ENCODE measurements at places on chromosomes 11 and 22.
A peak's percentile ranks its signal among the peaks of the same experiment; 100 is the strongest.

DNA sequence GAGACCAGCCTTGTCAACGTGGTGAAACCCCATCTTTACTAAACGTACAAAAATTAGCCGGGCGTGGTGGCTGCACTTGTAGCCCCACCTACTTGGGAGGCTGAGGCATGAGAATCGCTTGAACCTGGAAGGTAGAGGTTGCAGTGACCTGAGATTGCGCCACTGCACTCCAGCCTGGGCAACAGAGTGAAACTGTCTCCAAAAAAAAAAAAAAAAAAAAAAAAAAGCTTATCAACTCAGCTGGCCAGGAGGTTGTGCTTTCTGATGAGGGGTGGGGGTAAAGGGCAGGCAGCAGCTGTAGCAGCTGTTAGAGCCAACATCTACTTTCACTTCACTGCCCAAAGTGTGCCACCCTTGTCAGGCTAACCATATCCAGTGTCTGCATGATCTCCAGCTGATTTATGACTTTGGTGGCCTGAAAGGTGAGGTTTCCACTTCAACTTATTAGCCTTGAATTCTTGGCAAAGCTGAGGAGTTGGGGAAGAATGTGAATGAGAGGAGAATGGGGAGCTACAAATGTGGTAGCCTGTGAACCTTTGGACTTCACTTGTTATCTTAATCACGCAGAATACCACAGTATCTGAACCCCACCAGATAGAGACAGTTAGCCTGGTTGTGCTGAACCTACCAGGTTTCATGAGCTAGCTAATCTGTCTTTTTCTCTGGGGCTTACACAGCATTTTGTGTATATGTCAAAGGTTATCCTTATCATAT is 19.6 kb downstream of the RNF121 start:
- no peak for DNase-seq
- peaks cover 1% of the 10 kb centered on the region for H3K36me3 ChIP-seq
- H3K27ac ChIP-seq = no peak overlapping the region

DNA sequence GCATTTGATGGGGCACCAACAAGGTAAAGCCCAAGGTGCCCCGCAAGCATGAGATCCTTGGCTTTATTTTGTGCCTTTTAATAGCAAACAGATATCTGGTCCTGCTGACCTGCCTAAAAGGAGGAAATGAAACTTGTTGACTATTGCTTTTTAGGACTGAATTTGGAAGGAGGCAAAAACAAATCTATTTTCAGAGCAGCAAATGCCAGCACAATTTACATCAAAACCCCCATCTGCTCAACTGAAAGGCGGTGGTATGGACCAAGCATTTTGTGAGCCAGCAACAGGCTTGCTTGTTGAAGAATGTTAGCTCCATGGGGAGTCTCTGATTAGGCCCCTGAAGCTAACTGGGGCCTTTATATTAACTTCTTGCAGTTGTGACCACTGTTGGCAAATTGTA is 192.6 kb upstream of the E2F8 start:
- H3K36me3 ChIP-seq = no peaks in the 10 kb centered on the region
- peaks cover 13% of the 10 kb centered on the region for H3K4me1 ChIP-seq
- no peak for DNase-seq
- no peak overlapping the region for H3K27ac ChIP-seq

DNA sequence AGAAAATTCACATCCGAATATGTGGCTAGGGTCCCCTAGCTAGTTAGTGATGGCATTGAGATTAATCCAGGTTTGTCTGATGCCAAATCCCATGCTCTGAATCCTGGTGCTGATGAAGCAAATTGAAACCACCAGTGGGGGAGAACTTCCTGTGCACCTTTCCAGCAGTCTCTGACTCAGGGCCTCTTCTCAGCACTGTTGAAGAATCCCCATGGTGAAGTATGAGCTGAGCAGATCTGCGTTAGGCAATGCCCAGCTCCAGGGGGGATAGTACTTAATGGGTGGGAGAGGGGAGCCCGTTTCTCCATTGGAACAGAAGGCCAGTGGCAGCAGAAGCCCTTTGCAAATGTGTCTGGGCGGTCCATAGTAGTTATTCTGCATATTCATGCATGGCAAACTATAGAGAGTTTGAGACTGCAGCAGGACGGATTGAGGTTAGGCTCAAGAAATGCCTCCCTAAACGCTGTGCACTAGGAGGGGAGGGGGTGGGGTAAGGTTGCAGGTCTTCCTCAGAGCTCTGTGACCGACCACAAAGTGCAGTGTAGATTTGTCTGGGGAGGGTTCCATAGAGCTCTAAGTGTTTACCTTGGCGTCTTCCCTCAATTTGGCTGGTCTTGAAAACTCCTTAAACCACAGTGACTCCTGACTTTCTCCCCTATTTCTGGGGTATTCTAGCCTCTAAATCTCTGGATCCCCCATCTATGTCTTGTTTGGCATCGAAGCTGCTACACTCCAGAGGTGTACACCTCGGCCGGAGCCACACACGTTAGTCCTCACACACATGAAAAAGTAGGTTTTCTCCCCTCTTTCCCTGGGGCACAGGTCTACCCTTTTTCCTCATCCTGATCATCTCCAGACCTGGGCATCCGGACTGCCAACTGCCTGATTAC is 4.8 kb downstream of the POU2F3 start:
- peaks cover 86% of the 10 kb centered on the region for H3K27me3 ChIP-seq
- no peak overlapping the region for H3K4me3 ChIP-seq
- H3K27ac ChIP-seq = no peak overlapping the region

DNA sequence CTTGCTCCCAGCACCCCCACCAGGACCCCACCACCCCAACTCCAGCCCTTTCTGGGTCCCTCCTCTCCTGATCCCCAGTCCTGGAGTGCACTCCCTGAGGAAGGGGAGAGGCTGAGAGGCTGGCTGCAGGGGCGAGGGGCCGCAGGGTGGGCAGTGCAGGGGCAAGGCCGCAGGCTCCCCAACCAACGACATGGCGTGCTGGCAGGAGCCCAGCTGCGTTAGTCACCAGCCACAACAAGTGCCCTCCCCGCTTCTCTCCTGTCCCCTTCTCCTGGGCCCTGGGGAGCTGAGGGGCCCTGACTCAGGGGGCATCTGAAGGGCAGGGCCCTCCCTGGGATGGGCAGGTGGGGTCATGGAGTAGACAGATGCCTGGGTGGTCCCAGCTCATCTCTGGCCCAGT is 2.3 kb downstream of the CABP7 start:
- H3K27me3 ChIP-seq = peaks cover 31% of the 10 kb centered on the region
- H3K4me3 ChIP-seq = no peak overlapping the region
- DNase-seq = no peak

DNA sequence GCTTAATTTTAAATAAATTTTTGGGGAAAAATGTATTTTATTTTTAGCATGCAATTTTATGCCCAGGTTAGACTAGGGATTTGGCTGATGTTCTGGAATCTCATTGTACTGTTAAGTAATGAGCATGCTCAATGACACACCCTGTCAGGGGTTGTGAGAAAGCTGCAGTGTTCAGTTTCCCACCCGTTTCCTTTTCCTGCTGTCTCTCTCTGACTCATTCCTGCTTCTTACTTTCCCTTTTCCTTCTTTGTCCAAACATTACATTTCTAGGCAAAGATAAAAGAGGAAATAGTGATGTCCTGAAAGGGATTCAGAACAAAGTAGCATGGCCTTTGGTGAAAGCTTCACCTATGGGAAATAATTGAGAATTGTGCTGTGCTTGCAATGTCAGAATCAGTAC is 22.7 kb downstream of the OOSP3 start:
- no peaks in the 10 kb centered on the region for H3K27me3 ChIP-seq
- DNase-seq = no peak
- H3K27ac ChIP-seq = no peak overlapping the region
- H3K36me3 ChIP-seq = no peaks in the 10 kb centered on the region

DNA sequence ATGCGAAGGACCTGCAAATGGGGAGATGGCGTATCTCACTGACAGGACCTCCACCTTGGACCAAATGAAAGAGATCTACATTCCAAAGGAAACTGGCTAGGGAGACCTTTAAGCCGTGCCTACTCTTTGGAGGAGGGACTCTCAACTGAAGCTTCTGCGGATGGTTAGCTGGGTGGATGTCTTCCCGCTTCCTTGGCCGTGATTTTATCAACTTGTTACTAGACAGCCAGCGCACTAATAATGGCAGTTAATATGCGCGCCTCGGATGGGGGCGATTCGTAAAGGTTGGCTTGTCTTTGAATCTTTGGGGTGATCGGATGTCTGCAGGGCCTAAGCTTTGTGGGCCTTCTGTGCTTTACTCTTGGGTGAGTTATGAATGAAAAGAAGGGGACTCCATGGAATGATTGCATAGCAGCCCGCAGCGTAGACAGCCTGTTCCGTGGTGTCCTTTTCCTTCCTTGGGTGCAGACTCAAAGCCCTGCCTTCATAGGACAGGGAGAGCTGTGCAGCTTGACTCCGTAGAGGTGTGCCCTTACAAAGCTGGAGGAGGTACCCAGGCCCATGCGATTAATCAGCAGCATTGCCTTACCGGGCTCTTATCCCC is 1.5 kb downstream of the ZNRF3 start:
- peaks cover 3% of the 10 kb centered on the region for H3K36me3 ChIP-seq
- H3K4me3 ChIP-seq = peak overlapping the region; percentile 78
- peaks cover 20% of the 10 kb centered on the region for H3K4me1 ChIP-seq
- H3K27ac ChIP-seq = no peak overlapping the region

DNA sequence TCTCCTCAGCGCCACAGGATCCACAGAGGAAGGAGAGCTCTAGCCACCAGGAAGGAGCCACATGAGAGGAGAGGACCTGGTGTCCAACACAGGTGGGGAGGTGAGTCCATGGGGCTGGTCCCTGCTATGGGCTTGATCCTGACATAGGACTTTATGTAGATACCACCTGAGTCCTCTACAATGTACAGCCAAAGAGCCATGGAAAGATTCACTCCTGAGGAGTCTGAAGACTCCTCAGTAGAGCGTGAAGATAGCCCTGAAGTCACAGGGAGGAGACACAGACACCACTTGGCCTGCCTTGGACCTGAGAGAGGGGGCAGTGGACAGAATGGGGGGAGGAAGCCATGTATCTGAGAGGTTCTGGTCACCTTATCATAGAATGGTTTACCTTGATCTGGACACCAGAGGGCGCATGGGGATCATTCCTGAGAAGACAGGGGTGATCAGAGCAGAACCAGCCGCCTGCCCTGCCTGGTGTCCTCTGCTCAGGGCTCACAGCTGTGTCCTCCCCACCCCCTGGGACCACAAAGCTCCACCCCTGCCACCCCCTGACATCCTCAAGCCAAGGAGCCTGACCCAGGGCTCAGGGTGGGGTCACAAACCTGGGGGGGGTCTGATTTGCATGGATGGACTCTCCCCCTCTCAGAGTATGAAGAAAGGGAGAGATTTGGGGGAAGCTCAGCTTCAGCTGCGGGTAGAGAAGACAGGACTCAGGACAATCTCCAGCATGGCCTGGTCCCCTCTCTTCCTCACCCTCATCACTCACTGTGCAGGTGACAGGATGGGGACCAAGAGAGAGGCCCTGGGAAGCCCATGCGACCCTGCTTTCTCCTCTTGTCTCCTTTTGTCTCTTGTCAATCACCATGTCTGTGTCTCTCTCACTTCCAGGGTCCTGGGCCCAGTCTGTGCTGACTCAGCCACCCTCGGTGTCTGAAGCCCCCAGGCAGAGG is 77.0 kb downstream of the ZNF280B start:
- no peaks in the 10 kb centered on the region for H3K4me1 ChIP-seq
- DNase-seq = no peak
- peaks cover 47% of the 10 kb centered on the region for H3K27me3 ChIP-seq
- H3K27ac ChIP-seq = no peak overlapping the region
- H3K36me3 ChIP-seq = no peaks in the 10 kb centered on the region

DNA sequence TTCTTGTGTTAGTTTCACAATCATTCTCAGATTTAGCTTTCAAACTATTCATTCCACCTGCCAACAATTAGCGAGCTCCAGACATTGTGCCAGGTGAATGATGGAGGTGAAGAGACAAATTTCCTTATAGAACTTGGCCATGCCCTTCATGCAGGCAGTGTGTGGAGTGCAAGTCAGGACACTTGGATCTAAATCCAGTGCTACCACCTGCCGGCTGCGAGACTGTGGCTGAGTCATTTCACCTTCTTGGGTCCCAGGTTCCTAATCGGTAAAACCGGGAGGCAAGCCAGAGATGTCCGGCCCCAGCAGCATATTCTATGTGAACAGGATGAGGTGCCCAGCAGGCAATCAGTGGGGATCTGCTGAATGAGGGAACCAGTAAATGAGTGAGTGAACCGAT is 18.6 kb upstream of the EHF start:
- H3K27me3 ChIP-seq = peaks cover 6% of the 10 kb centered on the region
- no peak for DNase-seq
- no peak overlapping the region for H3K4me3 ChIP-seq
- H3K4me1 ChIP-seq = peaks cover 7% of the 10 kb centered on the region
- no peak overlapping the region for H3K27ac ChIP-seq

GRCh38 chr11:37078521-37078920 is 480.5 kb upstream of the RAG2 start:
- no peaks in the 10 kb centered on the region for H3K27me3 ChIP-seq
- H3K36me3 ChIP-seq = no peaks in the 10 kb centered on the region
- no peak overlapping the region for H3K4me3 ChIP-seq
- DNase-seq = no peak
- H3K4me1 ChIP-seq = no peaks in the 10 kb centered on the region

- H3K36me3 ChIP-seq = no peaks in the 10 kb centered on the region
- no peak overlapping the region for H3K27ac ChIP-seq
- H3K4me3 ChIP-seq = no peak overlapping the region
- no peaks in the 10 kb centered on the region for H3K27me3 ChIP-seq
- no peak for DNase-seq
- H3K4me1 ChIP-seq = no peaks in the 10 kb centered on the region
Observed at GRCh38 chr11:32033067-32033466, 57.8 kb upstream of the RCN1 start.

DNA sequence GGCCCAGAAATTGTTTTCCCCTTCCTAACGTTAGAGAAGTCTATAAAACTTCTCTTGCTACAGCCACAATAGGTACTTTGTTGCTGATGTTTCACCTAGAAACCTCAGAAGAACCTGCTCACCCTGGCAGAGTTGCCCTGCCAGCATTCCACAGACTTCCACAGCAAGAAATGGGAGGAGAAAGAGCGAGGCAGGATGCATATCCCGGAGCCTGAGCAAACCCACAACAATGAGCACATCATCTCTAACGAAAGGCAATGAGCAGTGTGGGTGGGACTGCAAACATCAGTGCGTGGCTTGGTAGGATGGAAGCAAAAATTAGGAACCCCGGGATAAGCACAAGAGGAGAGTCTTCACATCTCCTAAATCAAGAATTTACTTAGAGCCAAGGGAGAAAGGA is 892.3 kb downstream of the OPCML start:
- no peak overlapping the region for H3K27ac ChIP-seq
- no peaks in the 10 kb centered on the region for H3K36me3 ChIP-seq
- no peak overlapping the region for H3K4me3 ChIP-seq

DNA sequence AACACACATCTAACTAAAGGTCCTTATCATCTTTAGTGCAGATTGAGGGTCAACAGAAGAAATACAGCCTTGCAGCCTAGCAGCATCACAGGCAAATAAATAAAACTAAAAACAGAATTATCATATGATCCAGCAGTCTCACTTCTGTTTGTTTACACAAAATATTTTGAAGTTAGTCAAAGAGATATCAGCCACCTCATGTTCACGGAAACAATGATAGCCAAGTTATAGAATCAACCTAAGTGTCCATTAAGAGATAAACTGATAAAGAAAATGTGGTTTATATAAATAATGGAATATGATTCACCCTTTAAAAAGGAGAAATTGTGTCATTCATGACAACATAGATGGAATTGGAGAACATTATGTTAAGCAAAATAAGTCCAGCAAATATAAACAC is 738.1 kb upstream of the CCDC90B start:
- no peak overlapping the region for H3K4me3 ChIP-seq
- no peak for DNase-seq
- peaks cover 2% of the 10 kb centered on the region for H3K4me1 ChIP-seq
- H3K27me3 ChIP-seq = no peaks in the 10 kb centered on the region
- no peaks in the 10 kb centered on the region for H3K36me3 ChIP-seq

GRCh38 chr11:92623055-92623454 is 346.4 kb upstream of the MTNR1B start:
- DNase-seq = no peak
- no peak overlapping the region for H3K27ac ChIP-seq
- no peaks in the 10 kb centered on the region for H3K27me3 ChIP-seq
- no peak overlapping the region for H3K4me3 ChIP-seq
- peaks cover 5% of the 10 kb centered on the region for H3K4me1 ChIP-seq

All from osteocyte (in vitro differentiated cells).